ENCODE measurements at places on chromosomes 11 and 22. TPM values are rescaled to one million over a fixed set of nuclear protein-coding genes. Genes with fewer than 3 reads are reported as not detected.

The DDIAS gene
- 15.8 TPM for total RNA-seq

The CALCA gene
- total RNA-seq, result not detected

The TMEM191C gene
- total RNA-seq, result 0.28 TPM

The CYB5R2 gene
- total RNA-seq, result 4.7 TPM

GRCh38 chr22:35380013-35380412 lies 883 bp upstream of the HMOX1 start:
- H3K4me3 ChIP-seq, result no peak overlapping the region
- H3K27me3 ChIP-seq, result no peaks in the 10 kb centered on the region
- H3K36me3 ChIP-seq, result peaks cover 19% of the 10 kb centered on the region
- peaks cover 38% of the 10 kb centered on the region for H3K4me1 ChIP-seq
- peak overlapping the region; percentile 22 for H3K27ac ChIP-seq
- DNase-seq, result peak; percentile 17

- peak overlapping the region; percentile 100 for H3K4me3 ChIP-seq
- no peaks in the 10 kb centered on the region for H3K27me3 ChIP-seq
- peaks cover 14% of the 10 kb centered on the region for H3K36me3 ChIP-seq
Measured at GRCh38 chr22:50508897-50509296, 873 bp downstream of the NCAPH2 start.

DNA sequence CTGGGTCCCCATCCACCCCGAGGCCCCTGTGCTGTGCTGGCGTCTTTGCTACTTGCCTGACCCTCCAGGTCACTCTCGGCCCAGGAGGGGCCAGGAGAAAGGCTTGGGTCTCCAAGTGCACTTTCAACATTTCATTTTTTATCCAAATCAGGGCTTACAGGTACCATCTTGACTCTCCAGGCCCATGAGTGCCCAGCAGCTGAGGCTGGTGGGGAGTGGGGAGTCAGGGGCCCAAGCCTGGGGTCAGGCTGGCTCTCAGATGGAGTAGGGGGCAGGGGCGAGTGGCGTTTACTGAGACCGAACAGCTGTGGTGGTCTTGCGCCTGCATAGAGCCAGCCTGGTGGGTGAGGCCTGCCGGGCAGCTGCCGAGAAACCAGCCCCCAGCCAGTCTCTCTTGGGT lies 61.6 kb downstream of the MPPED1 start:
- no peaks in the 10 kb centered on the region for H3K27me3 ChIP-seq
- no peak overlapping the region for H3K4me3 ChIP-seq
- no peak overlapping the region for H3K27ac ChIP-seq

- H3K27ac ChIP-seq, result no peak overlapping the region
- peaks cover 33% of the 10 kb centered on the region for H3K36me3 ChIP-seq
- H3K27me3 ChIP-seq, result no peaks in the 10 kb centered on the region
Measured at GRCh38 chr11:27677108-27677507, 23.1 kb downstream of the BDNF start.

- H3K4me3 ChIP-seq, result no peak overlapping the region
- no peaks in the 10 kb centered on the region for H3K27me3 ChIP-seq
- no peak for DNase-seq
- no peak overlapping the region for H3K27ac ChIP-seq
Measured at GRCh38 chr22:34501366-34501965, 564.5 kb upstream of the ISX start.

Measured in IMR-90 (cell line).